ENCODE measurements at places on chromosomes 11 and 22.

DNA sequence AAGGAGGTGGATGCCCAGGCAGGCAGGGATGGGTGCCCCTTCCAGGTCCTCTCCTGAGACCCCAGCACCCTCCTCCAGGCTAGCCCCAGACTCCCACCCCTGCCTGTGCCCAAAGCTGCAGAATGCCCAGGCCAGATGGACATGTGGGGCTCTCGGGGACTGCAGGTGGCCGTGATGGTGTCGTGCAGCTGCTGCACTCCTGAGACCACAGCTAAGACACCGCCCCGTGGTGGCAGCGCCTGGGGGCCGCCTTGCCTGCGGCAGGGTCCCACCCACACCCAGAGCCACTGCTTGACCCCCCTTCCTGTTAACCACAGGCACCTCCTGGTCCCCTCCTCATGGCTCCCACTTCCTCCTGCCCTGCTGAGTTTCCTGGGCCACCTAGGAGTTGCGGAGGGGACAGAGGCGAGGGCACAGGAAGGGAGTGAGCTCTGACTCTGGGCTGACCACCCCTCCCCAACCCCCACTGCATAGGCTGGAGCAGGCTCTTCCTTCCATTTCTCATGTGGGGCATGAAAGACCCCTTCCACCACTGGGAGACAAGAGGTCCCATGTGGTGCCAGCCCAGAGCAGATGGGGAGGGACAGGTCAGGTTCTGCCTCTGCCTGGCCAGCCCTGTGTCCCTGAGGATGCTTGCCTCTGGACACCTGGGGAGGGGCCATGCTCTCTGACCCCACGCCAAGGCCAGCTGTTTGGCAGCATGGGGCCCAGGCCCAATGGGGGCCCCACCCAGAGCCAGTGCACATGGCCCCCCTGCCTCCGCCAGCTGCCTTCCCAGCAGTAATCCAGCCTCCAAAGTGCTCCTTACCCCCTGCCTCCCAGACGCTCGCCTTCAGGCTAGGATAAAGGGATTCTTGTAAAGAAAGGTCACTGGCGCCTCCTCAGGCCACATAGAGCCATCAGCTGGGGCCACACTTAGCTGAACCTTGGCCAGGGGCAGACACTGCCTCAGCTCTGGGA is 29.3 kb downstream of the OSBPL5 start:
- DNase-seq: no peak

- no peak for DNase-seq
These were observed 604 bp upstream of the POLR3H start for GRCh38 chr22:41544671-41545476.

- no peak for DNase-seq
These were observed 10.4 kb downstream of the PHRF1 start for GRCh38 chr11:586376-587316.

GRCh38 chr11:67382276-67383136 is 9.1 kb upstream of the CLCF1 start:
- DNase-seq: peak; percentile 81

DNA sequence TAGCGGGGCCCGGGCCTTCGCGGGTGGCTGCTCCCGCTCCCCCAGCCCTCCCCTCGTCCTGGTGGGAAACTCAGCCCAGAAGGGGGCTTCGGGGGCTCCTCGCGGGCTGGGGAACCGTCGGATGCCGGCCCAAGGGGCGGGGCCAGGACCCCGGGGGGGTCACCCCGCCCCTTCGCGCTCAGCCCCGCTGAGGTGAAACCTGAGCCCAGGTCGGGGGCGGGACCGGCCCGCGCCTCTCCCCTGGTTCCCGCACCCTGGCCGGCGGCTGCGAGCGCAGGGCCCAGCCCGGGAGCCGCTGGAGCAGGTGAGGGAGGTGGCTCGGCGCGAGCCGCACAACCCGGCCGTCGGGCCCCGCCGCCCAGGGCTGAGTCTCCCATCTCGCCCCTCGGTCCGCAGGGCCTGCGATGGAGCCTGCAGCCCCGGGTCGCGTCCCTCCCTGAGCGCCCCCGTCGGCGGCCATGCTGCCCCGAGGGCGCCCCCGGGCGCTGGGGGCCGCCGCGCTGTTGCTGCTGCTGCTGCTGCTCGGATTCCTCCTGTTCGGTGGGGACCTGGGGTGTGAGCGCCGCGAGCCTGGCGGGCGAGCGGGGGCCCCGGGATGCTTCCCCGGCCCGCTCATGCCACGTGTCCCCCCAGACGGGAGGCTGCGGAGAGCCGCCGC is at the start of gene LARGE2:
TSS of gene LARGE2 (plus strand) at position 232 of the 658 bp plus-strand sequence. CDS start at position 459, 227 bp downstream.
- no peak for DNase-seq

DNA sequence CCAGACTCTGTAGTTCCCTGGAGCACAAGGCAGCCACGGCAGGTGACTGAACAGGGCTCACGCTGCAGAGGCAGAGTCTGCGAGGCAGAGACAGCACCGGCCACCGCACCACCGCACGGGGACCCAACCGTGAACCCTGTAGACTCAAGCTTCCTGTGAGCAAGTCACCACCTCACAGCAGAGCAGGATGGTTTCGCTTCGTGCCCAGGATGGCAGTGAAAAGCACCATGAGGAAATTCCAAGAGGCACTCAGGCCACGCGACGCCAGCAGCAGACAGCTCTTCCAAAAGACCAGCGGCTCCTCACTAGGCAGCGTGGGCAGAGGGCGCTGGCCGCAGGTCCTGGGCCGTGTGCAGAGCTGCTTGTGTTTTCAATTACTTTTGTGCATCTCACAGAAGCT is 24.5 kb downstream of the BRD1 start:
- DNase-seq: no peak

GRCh38 chr11:96464700-96465307 is 75.0 kb downstream of the JRKL start:
- DNase-seq: no peak

DNA sequence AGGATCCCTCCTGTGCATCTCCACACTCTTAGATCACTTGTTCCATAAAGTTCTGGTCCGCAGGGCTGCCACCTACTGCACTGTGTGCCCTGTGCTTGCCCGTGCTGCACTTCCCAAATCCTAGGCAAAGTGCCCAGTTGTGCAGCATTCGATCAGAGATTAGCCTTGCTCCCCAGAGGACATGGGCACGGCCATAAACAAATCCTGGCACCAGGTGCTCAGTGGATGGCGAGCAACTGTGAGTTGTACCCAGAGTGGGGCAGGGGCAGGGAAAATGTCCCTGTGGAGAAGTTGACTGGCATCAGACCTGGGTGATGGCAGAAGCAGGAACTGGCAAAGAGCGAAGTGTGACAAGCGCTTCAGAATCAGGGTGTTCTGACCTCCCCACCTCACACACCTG is 4.7 kb downstream of the FADS2 start:
- no peak for DNase-seq

Measured in activated T-cell treated with anti-CD3 and anti-CD28 coated beads for 4 hours (primary cell).